NCI-H748 treated with DMSO at 0.1 percent for 48 hours (cell line): ENCODE measurements at places on chromosomes 11 and 22.
A peak's percentile ranks its signal among the peaks of the same experiment; 100 is the strongest.

GRCh38 chr11:107608809-107609208 lies 17.9 kb downstream of the ELMOD1 start:
- no peak for DNase-seq

GRCh38 chr11:73391665-73392064 lies 15.5 kb downstream of the RELT start:
- no peak for DNase-seq

DNA sequence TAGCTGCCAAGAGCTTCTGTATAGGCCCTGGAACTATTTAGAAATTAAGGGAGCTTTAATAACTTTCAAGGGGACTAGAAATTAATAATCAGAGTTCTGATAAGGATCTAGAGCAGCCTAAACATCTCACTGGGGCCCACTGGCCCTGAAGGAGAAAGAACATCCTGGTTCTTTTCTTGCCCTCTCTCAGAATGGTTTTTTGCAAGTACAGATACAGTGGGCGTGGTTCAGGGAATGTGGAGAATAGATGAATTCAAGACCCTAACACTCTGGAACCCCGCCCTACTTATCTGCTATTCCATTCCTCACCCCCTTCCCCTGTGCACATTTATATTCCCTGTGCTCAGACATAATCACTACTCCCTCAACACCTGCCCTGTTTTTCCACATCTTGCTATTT lies 90.2 kb downstream of the PARVA start:
- DNase-seq, result no peak

DNA sequence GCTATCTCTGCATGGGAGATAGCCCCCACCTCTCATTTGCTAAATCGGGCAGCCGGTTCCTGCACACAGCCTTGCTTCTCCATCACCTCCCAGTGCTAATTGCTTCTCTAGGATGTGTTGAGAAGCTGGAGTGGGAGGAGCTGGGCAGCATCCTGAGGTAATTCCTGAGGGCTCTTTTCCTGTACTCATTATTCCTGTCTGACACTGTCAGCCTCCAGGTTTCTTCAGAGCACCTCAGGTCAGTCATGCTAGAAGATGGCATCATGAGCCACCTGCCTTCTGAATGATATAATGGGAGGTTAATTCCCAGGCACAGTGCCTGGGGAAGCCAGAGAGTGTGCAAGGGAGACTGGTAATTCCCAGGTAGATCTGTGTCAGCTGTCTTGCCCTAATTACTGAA lies 133.0 kb downstream of the RAB38 start:
- DNase-seq, result peak; percentile 16

- no peak for DNase-seq
These were observed 10.8 kb upstream of the OR51L1 start for GRCh38 chr11:4983841-4984240.

GRCh38 chr22:24803064-24803542 lies 2.9 kb upstream of the SGSM1 start:
- no peak for DNase-seq

- DNase-seq, result no peak
These were observed 54.2 kb downstream of the SLC25A17 start for GRCh38 chr22:40764763-40765441.

DNA sequence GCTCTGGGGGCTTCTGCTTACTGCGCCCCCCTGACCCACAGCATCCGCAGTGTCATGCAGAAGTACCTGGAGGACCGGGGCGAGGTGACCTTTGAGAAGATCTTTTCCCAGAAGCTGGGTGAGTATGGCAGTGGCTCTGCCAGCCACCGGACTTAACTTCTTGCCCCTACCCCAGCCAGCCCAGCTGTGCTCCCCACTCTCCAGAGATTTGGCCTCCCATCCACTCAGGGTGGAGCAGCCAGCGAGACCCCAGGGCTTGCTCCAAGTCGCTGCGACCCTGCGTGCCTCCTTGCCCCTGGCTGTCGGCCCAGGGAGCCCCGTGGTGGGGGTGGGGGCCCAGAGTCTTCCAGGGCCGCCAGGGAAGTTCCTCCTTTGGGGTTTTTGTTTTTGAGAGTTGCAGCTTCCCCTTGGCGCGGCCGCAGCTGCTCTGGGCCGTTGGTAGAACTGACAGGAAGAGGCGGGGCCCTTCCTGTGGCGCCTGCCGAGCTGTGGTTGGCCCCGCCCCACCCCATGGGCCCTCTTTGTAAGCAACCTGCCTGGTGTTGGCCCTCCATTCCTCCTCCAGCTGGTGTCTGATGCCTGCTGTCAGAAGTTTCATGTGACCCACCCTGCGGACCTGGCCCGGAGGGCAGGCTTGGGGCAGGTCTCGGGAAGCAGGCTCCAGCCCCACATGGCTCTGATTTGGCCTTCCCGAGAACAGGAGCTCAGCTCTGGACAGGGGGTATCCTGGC lies 11.1 kb downstream of the GRK2 start:
- no peak for DNase-seq

DNA sequence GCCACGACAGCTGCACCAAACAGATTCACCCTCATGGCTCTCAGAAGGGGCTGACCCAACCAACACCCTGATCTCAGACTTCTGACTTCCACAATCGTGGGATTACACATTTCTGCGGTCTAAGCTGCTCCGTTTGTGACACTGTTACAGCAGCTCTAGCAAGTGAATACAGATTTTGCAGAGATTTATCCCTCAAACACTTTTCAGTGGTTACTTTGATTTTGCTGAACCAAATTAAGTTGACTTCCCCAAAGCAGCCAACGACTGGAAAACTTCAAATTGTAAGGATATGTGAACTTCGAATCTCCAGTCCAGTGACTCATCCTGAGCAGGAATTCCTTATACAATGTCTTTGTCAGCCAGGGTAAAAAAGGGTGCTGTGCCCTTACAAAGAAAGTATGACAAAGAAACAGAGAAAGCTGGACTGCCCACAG lies 14.8 kb upstream of the INCENP start:
- no peak for DNase-seq

GRCh38 chr11:120306519-120307242 lies 18.4 kb upstream of the TLCD5 start:
- no peak for DNase-seq

DNA sequence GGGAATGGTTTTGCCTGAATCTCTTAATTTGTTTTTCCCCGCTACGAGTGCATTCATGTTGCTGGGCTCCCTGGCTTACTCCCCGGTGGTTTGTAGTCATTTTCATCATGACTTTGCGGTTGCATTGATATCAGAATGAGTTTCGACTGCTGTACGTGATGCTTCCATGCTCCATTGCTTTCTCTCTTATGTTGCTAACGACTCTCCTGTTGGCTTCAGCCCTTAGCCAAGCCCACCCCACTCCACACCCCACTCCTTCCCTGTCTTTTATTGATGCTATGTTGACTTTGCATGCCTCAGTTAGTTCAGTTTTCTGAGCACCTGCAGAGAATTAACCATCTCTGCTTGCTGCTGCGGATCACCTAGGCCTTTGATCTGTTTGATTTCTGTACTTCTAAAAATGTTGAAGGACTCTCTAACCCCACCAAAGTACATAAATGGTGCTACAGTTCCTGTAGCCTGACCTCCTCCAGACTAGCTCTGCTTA lies 65.3 kb downstream of the ARFGAP2 start:
- peak; percentile 93 for DNase-seq

- no peak for DNase-seq
These were observed 6.8 kb upstream of the PIM3 start for GRCh38 chr22:49953680-49954344.

DNA sequence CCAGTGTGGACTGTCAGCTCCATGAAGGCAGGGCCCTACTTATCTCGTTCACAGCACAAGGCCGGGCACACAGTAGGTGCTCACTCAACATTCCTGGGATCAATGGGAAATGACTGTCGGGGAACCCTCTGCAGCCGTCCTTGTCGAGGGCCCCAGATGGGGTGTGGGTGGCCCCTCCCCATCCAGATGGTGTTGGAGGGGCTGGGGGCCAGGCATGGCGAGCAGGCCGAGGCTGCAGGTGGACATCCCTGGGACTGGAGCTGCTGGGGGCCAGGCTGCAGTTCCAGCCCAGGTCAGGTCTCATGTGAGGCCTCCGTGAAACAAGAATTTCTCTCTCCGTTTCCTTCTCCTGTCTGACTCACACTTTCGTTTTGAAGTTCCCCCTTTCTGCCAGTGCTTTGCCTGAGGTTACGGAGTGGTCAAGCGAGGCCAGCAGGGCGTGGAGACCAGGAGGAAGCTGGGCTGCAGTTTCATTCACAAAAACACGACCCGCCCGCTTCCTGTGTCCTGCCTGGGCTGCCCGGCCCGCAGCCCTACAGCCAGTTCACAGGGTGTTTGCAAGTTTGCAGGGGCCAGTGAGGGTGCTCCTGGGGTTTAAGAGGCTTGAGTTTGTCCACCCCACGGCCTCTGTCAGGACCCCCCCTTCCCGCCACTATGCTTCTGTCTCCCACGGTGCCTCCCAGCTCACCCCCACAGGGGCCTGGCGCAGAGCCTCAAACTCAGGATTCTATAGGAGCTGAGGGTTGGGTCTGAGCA lies 4.5 kb downstream of the MYEOV start:
- DNase-seq, result no peak

DNA sequence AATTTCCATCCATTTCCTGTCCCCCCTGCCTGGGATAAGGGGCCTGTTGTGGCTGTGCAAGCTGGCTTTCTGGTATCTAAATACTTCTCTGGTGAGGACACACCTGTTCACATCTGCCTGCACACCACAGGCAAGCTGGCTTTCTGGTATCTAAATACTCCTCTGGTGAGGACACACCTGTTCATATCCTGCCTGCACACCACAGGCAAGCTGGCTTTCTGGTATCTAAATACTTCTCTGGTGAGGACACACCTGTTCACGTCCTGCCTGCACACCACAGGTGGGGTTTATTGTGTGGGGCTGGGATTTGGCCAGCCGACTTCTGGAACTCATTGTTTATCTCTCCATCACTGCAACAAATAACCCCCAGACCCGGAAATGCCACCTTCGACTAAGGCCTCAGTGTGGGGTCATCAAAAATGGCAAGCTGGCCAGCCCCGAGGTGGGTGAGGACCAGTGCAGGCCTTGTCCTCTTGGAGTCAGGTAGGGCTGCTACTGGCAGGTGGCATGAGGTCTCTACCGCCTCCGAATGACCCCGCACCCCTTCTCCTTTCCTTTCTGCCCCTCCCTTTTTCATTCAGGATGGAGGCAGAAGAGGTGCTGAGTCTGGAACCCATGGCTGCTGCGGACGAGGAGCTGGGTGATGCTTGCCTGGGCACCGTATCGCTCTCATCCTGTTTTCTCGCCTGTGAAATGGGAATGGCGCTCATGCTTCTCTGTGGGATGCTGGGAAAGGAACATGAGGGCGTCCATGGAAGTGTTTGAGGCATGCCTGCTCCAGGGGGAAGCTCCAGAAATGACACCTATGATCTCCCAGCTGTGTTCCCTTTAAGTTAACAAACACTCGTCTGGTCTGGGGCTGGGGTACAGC lies 43.5 kb upstream of the MYEOV start:
- DNase-seq, result no peak

DNA sequence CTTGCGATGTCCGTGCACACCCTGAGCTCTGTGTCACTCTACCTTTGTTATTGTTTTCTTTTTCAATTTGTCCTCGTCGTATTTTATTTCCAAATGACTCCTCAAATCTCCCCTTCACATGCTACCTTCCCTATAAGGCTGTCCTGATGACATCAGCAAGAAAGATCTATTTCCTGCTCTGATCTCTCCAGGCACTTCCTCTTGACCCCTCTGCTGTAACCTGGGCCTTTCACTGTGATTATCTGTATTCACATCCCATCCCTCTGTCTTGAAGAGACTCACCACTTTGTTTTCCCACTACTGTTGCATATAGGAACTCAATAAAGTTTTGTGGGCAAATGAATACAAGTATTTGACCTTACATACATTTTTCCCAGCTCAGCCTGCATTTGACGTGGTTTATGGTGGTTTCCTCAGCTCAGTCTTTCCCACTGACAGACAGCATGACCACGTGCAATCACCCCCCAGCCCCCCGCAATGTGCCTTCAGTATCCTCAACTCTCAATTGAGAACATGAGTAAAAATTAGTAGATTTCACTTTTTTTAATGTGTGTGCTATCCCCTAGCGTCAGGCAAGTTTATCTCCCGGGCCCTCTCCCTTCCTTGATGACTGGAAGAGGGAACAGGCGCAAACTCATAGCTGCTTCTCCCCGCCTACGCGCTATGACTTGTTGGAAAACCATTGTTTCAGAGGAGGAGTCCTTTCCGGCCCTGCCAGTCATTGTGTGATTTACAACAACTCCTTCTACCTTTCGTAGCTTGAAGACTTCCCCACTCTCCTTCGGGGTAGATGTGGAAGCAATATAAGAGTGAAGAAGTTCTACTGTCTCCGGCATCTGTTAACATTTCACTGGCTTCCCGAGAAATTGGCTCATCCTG lies 498.5 kb downstream of the NTM start:
- no peak for DNase-seq
